Naive thymus-derived CD8-positive, alpha-beta T cell (primary cell): ENCODE measurements at places on chromosomes 1 and 21. TPM values are rescaled to one million over a fixed set of nuclear protein-coding genes. Genes with fewer than 3 reads are reported as not detected.

- DNase-seq: no peak
Measured at GRCh38 chr1:158177700-158178450, 2.8 kb upstream of the CD1D start.

GRCh38 chr1:202688401-202688800, 21.9 kb downstream of the SYT2 start:
- DNase-seq: no peak

DNA sequence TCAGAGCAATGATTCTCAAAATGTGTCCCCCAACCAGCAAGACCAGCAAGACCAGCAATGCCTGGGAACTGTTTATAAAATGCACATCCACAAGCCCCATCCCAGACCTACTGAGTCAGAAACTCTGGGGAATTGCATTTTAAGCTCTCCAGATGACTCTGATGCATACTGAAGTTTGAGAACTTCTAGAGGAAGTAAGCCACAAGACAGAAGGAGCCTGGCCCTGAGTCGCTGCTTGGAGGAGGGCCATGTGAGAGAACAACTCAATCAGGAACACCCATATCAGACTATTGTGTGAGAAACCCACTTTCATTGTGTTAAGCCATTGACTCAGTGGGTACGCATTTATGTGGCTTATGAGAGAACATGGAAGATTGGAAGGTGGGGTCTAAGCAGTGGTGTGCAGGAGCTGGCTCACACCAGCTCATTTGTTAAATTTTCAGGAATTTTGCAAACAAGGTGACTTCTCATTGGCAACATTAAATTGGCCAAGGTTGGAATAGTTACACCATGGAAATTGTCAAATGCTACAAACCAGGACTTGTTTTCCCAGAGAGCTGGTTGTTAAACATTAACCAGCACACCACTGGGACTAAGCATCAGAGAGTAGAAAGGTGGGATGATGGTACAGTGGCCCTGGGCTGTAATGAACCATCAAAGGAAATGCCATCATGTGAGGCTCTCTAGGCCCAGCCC, 38.9 kb downstream of the ATP1A1 start:
- no peak for DNase-seq

DNA sequence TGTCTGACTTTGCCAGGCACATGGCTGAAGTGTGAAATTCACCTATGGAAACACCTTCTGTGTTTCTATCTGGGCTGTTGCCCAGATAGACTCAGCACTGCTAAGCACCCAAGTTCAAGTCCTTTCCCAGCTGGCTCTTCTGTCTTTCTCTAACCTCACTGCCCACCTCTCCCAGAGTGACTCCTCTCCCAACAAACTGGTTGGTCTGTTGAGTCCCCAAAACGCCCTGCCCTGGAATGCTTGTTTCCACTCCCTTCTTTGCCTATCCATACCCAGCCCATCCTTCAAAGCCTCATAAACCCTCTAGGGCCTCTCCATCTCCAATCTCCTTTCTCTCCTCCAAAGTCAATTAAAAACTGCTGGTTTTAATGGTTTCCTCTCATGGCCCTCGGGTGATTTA, 15.6 kb downstream of the PLXNA2 start:
- DNase-seq: no peak

GRCh38 chr1:205588636-205589035, 43.2 kb downstream of the ELK4 start:
- no peak for DNase-seq

DNA sequence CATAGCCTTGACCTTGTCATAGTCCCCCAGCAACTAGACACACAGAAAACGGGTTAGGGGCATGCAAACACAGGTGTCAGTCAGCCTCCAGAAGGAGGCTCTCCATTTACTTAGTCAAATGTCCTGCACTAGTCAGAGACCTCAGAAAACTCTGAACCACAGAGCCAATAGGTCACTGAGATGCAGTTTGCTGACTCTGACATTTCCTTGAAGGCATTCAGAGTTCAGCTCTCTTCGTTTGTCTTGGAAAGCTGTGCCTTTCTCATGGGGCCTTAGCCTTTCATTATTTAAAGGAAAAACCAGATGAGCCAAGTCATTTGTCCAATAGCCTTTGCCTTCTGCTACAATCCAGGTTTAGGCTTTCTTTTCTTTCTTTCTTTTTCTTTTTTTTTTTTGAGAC, 3.5 kb downstream of the OLFML2B start:
- no peak for DNase-seq

- no peak for DNase-seq
Measured at GRCh38 chr1:181655756-181656155, 172.4 kb downstream of the CACNA1E start.

DNA sequence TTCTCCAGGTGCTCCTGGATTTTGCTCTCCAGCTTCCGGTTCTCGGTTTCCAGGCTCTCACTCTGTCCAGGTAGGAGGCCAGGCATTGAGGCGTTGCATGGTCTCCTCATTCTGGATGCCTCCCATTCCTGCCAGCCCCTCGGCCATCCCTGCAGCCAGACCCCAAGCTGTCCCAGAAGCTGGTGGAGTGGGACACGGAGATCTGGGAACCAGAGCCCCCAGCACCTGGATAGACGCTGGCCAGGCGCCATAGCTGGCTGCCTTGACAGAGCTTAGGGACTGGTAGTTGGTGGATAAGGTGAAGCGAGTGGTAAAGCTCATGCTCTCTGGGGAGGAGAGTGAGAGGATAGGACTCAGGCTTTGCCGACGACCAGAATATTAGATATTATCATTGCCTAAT, 29.6 kb downstream of the RAP1A start:
- DNase-seq: no peak

- no peak for DNase-seq
Measured at GRCh38 chr1:47411436-47411835, 4.6 kb upstream of the FOXE3 start.

DNA sequence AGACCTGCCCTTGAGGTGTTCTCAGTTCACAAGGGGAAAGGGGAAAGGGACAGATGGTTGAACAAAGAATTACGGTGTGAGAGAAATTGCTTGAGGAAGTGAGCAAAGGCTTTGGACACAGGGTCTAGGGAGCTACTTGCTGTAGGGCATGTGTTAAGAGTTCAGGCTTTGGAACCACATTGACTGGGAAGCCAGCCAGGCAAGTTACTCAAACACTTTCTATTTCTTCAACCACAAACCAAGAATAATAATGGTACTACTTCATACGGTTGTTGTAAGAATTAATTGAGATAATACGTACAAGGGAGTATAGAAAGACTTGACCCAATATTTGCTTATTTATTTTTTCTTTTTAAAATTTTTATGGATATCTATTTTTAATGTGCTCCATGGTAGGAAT, 26.6 kb downstream of the AK4 start:
- no peak for DNase-seq

- no peak for DNase-seq
Measured at GRCh38 chr21:36551321-36551720, 71.4 kb upstream of the CLDN14 start.

DNA sequence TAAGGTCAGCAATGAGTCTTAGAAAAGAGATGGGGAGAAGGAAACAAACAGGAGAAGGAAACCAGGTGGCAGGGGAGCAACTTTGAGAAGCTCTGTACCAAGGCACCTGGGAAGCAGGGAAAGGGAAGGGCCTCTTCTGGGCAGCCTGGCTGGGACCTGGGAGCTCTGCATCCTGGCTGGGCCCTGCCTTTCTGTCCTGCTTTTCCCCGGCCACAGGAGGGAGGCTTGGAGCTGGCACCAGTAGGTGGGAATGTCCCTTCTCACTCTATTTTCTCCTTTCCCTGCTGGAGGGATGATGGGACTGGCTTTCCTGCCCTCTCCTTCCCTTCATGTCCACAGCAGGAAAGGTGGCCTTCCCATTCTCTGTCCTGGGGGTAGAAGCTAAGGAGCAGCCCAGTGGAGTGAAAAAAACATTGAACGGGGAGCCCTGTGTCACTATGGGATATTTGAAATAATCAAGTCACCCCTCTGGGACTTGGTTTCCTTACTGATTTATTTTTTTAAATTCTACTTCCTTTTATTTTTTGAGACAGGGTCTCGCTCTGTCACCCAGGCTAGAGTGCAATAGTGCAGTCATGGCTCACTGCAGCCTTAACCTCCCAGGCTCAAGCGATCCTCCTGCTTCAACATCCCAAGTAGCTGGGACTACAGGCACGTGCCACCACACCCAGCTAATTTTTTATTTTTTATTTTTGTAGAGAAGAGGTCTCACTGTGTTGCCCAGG, 5.1 kb upstream of the NES start:
- no peak for DNase-seq

GRCh38 chr1:166479052-166479631, 312.3 kb upstream of the FAM78B start:
- peak; percentile 69 for DNase-seq

The SIK1 gene
- not detected for polyA plus RNA-seq

The OSCP1 gene
- polyA plus RNA-seq: 0.94 TPM

The IVL gene
- not detected for polyA plus RNA-seq

The COL9A2 gene
- 0.83 TPM for polyA plus RNA-seq

The LCE2A gene
- not detected for polyA plus RNA-seq
